Aorta (tissue), 5 donors: ENCODE measurements at places on chromosomes 5 and 9. TPM values are rescaled to one million over a fixed set of nuclear protein-coding genes. Genes with fewer than 3 reads are reported as not detected.

The OR2V1 gene
- not detected for total RNA-seq

DNA sequence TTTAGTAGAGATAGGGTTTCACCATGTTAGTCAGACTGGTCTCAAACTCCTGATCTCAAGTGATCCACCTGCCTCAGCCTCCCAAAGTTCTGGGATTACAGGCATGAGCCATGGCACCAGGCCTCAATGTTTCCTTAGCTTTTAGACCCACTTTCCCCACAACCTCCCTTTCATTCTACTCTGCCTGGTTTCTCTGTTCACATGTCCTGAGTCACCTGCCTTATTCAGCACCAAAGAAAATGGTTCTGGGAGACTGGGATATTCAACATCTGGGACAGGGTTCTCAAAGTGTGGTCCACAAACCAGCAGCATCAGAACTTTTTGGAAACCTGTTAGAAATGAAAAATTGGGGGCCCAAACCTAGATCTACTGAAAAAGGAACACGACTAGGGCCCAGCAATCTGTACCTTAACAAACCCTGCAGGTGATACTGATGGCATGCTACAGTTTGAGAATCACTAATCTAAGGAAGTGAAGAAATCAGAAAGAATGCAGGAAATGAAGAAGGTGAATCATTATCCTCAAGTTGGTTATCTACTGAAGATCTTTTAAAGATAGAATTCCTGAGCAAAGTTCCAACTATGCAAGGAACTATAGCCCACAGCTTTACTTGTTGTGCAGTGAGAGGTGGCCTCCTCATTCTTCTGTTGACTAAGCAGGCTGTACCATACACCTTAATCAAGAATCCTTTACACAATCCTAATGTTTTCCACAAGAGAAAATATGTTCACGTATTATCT, 51.8 kb upstream of the CTNNAL1 start:
- no peak for DNase-seq

The PAEP gene
- not detected for total RNA-seq

DNA sequence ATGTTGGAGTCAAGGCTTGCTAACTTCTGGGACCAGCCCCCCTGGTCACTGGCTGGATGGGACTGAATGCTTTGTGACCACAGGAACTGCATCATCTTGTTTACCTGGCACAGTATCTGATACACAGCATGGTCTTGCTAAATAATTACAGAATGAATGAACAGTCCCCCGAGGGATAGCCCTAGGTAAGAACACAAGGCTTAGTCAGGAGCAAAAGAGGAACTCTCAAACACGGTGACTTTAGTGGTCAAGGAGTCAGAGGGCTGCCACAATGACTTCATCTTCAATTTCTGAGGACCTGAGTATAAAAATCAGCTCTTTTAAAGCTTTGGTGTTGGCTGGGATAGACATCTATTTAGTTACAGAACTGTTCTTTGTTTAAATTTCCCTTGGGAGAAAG, 15.1 kb upstream of the CXCL14 start:
- DNase-seq: no peak

- DNase-seq: no peak
Observed at GRCh38 chr9:36846621-36847020, 187.4 kb downstream of the PAX5 start.
